ENCODE measurements at places on chromosomes 4 and X.

- DNase-seq, result no peak
These were observed 398.7 kb upstream of the PPP1R2C start for GRCh38 chrX:43176686-43177085.

- DNase-seq, result no peak
These were observed 60.1 kb downstream of the MXRA5 start for GRCh38 chrX:3286196-3286945.

- DNase-seq, result no peak
These were observed 5.6 kb upstream of the CENPC start for GRCh38 chr4:67550857-67551256.

GRCh38 chr4:53732661-53733060 is 141.4 kb upstream of the LNX1 start:
- no peak for DNase-seq

DNA sequence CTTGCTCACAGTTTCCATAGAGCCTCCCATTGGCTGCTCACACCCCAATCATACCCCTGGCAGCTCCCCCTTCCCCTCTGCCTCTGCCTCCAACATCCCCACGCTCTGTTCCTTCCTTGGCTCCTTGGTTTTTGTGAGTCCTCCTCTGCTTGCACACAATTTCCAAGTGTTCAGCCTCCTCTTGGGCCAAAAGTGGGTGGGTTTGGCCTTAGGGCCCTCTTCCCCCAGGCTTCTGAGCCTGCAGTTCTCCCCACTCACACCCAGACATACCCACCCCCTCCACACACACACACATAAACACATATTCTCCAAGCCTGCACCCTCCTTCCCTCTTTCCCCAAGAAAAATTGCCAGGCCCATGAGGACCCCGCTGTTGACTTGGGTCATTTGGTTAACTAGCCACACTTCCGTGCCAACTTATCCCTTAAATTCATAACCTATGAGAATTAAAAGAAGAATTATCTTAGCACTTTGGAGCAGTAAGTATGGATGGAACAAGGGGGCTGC is 4.5 kb downstream of the APLN start:
- DNase-seq, result no peak

DNA sequence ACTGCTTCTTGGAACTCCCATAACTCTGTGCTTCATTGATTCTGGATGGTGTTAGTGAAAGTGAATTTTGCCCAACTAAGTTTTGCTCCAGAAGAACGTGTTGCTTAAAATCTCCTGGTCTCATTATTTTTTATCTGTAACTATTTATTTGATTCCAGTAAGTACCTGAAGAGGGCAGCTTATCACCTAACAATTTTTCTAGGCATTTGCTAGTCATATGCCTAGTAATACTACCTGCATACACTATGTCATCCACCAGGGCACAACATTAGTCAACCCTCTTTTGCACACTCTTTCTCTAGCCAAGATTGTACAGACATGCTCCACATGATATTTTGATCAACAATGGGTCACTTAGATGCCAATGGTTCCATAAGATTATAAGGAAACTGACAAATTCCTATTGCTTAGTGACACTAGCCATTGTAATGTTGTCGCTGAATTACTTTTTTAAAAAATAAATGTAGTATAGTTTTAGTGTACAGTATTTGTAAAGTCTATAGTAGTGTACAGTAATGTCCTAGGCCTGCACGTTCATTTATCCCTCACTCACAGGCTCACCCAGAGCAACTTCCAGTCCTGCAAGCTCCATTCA is 499.9 kb upstream of the AADAT start:
- DNase-seq, result no peak

GRCh38 chr4:10722957-10723356 is 38.4 kb upstream of the CLNK start:
- DNase-seq, result peak; percentile 15

GRCh38 chr4:186560647-186561046 is 5.3 kb upstream of the MTNR1A start:
- no peak for DNase-seq

GRCh38 chr4:185932491-185932890 is 120.5 kb upstream of the SORBS2 start:
- DNase-seq, result no peak

GRCh38 chrX:12400218-12400617 is 261.9 kb downstream of the FRMPD4 start:
- DNase-seq, result no peak

- DNase-seq, result no peak
These were observed 137.4 kb upstream of the STIM2 start for GRCh38 chr4:26723216-26723615.

DNA sequence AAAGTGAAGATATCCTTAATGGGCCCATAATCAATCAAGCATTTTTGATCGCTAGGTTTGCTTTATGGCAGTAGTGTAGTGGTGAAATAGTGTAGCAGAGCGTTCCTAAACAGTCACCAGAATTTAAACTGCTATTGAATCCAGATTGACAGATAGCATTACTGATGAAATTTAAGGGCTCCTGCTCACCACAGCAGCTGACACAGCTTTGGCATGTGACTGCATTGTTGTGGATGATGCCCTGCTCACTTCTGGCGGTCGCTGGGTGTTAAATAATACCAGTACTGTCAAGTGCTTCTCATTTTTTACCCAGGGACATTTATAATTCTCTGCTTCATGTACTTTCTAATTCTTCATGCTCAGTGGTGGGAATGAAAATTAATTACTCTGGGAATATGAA is 102.0 kb upstream of the ARHGAP24 start:
- DNase-seq, result no peak

- no peak for DNase-seq
These were observed 45.4 kb upstream of the PAQR3 start for GRCh38 chr4:78984593-78984992.

DNA sequence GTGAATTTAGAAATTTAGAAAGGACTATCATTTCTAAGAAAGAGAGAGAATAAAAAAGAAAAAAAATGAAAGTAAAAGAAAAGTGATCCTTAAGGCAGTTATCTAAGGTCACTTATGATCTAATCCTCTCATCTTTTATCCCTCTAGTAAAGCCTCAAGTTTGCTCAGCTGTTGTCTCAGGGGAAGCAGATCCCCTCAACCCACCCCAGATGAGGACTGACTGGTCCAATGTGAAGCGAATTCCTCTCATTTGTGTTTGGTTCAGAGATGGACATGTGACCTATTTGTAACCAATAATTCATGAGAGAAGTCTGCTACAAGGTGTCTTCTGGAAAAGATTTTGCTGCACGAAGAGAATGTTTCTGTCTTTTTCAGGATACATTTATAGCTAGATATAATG is 1591.3 kb downstream of the ADGRL3 start:
- no peak for DNase-seq

GRCh38 chr4:903066-904046 is 28.8 kb downstream of the GAK start:
- DNase-seq, result no peak

DNA sequence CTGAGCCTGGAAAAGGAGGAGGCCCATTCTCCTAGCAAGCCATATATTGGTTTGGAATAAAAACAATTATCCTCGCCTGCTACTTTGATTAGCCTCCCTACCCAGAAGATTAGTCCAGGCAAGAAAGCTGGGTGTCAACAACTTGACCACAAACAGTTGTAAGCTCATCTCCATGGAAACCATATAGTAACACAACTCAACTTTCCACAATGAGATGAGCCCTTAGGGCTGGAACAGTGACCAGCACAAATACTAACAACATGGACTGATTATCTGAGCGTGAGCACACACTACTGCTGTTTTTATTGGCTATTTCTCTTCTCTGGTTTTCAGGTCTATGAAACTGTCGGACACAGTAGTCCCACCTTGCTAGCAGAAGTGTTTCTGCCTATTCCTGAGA is 80.8 kb downstream of the CC2D2A start:
- no peak for DNase-seq

DNA sequence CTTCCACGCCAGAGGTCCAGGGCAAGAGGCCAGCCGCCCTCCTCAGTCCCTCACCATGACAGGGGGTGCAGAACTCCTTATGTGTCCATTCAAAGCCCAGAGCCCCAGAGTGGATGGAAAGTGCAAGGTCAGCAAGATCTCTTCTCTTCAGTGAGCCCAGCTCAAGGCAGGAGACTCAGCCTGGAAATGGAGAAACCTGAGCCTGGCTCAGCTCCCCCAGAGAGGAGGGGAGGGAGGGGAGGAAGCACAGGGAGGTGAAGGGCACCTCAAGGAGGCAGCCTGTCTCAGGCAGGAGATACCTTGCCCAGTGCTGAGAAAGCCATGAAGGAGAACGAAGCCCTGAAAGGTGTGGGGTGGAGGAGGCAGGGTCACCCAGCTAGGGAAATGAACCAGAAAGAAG is 121.8 kb upstream of the PJA1 start:
- DNase-seq, result no peak

GRCh38 chrX:71096760-71097032 is 1.0 kb downstream of the FOXO4 start:
- DNase-seq, result no peak

GRCh38 chr4:38666766-38667084 is 2.7 kb downstream of the KLF3 start:
- no peak for DNase-seq

DNA sequence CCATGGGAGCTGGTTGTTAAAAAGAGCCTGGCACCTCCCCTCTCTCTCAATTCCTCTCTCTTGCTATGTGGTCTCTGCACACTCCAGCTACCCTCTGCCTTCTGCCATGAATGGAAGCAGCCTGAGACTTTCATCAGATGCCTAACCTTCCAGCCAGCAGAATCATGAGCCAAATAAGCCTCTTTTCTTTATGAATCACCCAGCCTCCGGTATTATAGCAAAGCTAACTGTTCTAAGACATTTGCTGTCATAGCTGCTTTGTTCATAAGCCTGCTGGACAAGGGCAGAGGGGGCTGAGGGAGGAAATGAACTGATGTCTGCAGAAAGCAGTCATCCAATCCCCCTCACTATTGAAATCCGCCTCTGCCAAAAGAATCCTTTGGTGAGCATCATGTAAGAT is 196.7 kb downstream of the ZNF330 start:
- no peak for DNase-seq

DNA sequence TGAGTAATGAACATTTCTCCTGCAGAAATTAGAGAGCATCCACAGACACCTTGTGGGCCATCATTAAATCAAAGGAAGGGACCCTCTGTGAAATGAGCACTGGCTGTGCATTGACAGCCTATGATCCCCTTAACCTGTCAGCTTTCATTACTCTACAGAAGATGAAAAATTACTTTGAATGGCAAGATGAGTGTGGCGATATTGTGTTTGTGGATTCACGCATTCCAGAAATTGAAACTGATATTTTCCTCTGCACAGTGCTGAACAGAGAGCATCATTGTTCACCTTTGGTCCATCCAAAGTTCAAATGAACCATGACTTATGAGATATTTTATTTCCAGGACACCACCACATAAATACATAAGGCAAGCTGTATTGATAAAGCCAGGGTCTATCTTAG is 374.8 kb upstream of the ANXA10 start:
- DNase-seq, result no peak

DNA sequence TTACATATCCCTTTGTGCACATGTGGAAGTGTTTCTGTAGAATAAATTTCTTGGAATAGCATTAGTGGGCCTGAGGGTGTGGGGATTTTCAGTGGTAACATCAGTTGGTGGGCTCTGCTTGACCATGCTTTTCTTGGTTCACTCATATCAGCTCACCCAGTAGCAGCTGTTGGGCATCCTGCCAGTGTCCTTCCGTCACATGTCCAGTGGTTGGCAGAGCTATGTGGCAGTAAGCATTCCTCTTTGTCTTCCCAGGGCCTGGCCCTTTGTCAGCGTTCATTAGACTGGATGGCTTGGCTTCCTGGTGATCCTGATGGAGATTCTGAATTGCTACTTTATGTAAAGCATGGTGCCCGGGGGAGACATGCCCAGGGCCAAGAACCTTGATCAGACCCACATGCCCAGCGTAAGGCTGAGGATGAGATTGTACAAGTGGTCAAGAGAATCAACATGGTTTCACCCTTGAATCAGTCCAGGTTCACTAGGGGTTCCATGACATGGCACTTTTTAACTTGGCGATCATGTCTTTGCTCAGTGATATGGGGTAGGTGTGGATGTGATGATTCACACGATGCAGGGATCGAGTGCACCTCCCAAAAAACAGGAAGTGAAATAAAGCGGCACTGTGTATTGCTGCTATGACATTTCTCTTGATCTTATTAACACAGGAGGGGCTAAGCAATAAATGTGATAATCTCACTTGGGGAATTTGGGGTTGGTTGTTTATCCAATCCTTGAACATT is 72.1 kb upstream of the IGFBP7 start:
- no peak for DNase-seq

GRCh38 chr4:140695483-140695882 is 60.7 kb downstream of the TBC1D9 start:
- DNase-seq, result no peak

DNA sequence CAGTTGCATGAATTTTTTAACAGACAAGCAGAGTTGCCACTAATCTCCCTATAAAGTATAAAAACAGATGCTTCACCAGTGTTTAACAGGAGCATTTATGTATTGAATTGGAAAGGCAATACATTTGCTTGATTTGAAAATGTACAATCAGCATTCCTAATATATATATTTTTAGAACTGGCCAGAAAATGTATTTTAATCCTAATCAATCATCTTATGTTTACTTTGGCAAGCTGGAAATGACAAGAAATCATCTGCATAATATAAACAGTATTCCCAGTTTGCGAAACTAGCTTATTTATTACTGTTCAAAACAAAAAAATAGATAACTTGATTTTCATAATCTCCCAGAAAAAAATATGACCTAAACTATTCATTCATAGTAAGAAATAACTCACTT is 123.9 kb downstream of the TBCK start:
- DNase-seq, result no peak

DNA sequence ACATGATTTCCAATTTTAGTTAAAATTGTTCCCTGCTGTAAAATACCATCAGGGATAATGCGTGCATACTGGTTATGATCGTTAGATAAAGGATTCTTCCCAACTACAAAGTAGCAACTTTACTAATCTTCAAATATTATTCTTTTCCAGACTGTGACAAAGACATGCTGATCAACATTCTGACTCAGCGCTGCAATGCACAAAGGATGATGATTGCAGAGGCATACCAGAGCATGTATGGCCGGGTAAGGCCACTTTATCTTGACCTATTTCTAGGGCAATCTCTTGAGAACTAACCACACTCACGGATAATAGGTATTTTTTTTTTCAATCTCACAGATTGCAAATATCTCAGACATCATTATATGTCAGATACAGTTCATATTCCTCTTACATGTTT is 47.0 kb downstream of the ANXA10 start:
- DNase-seq, result no peak

DNA sequence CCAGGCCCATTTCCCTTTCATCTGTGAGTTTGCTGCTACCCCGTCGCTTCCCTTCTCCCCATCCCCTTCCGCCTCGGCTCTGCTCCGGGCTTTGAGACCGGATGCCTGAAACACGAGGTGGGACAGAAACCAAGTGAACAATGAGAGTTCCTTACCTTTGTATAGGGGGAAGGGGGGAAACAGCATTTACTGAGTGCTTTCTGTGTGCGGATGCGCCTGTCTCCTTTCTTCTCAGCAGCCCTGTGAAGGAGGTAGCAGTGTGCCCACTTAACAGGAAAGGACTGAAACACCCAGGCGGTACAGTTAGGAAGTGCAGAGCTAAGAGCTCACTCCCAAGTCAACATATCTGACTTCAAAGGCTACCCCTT is 43.2 kb upstream of the TMSB15B start:
- peak; percentile 29 for DNase-seq

GRCh38 chr4:46648088-46648744 is 258.3 kb upstream of the GABRA2 start:
- no peak for DNase-seq

- no peak for DNase-seq
These were observed 188.0 kb upstream of the TBC1D9 start for GRCh38 chr4:140944199-140944515.

GRCh38 chr4:182478475-182478874 is 235.3 kb downstream of the TENM3 start:
- DNase-seq, result peak; percentile 11

GRCh38 chr4:33262824-33263223 is 2542.7 kb downstream of the PCDH7 start:
- DNase-seq, result no peak
